ENCODE measurements at places on chromosomes 1 and 21. TPM values are rescaled to one million over a fixed set of nuclear protein-coding genes. Genes with fewer than 3 reads are reported as not detected.

DNA sequence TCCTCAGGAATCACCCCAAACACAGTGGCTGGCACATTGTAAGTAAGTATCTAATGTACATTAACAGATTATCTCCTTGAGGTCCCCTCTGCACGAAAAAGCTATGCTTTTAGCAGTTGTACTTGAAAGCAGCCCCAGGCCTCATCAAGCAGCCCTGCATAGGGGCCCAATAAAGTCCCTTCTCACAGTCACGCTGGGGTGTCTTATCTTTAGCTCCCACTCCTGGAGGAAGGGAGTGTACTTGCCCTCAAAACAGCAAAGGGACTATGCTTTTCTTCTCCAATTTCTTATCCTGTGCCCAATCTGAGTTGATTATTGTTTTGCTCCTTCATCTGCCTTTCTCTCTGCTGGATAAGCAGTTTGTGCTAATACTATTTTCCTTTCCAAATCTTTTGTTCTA, 168.8 kb upstream of the PLXNA2 start:
- no peak for DNase-seq

Gene SLC19A2
- total RNA-seq: 36.7 TPM

DNA sequence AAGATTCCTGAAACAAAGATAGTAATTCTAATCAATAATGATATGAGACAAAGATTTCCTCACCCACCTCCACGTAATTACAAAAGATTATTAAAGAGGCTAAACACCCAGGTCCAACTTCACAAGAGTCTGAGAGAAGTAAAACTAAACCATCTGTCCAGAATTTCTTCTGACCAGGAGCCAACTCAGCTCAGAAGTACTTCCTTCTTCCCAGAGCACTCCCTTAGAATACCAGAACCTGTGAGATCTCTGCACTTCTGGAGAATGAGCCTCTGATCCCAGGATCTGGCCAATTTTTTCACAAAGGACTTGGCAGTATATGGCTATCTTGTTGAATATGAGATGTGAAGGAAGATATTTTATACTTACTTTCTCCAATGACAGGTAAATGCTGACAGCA, 120.6 kb upstream of the PALMD start:
- DNase-seq: no peak

Gene TEDDM1
- total RNA-seq: not detected

Gene S100A12
- not detected for total RNA-seq

Gene TCHH
- not detected for total RNA-seq

- DNase-seq: no peak
These were observed 2.0 kb upstream of the LIN28A start for GRCh38 chr1:26408604-26409003.

GRCh38 chr1:203153989-203154821, 21.4 kb downstream of the MYBPH start:
- DNase-seq: no peak

- no peak for DNase-seq
These were observed 109.8 kb downstream of the PATJ start for GRCh38 chr1:61851849-61852669.

GRCh38 chr1:110684491-110684890, 9.8 kb upstream of the KCNA3 start:
- no peak for DNase-seq

DNA sequence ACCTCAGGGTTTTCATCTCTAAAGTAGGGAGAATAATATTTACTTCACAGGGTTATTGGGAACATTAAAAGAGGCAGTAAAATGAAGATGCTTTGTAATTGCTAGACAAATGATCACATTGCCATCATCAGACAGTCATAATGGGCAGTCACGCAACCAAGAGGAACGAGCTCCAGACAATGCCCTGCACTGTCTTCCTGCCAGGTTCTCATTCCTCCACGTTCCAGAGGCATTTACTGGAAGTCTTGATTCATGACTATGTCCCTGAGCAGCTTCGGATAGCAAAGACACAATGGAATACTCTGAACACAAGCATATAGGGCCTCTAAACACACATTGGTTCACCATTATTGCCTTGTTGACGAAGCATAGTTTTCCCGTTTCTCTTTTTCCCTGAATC, 389.7 kb downstream of the NTNG1 start:
- DNase-seq: no peak

DNA sequence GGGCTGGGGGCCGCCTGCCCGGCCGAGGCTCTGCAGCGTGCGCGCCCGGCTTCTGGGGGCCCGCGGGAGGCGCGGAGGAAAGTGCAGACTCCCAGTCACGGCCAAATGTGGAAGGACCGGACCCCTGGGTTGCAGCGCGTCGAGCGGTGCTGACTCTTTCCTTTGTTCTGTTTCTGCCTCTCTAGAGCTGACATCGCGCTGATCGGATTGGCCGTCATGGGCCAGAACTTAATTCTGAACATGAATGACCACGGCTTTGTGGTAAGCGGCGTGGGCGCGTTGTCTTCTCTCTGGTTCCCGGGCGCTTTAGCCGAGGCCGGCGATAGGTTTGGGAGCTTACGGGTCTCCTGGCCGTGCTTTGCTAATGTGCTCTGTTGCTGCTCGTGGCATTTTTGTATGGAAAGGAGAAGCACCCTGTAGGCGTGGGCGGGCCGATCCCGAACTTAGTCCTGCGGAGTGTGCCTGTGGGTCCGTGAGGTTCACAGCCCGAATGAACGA, 629 bp downstream of the PGD start:
- no peak for DNase-seq

DNA sequence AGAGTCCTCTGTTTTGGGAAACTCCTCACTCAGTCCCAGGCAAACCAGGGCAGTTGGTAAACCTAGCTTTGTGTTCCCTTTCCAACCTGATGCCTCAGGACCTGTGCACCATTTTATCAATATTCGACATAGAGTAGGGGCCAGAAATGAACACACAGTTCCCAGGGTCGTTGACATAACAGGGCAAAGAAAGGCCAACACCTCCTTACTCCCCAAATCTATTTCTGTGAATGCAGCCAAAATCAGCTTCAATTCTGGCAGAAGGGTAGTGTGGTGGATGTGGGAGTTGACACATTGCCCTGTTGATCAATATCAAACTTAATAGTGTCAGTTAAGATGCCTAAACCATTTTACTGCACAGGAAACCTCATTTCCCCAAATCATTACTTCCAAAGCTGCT, 104.6 kb upstream of the SPATA6 start:
- no peak for DNase-seq

DNA sequence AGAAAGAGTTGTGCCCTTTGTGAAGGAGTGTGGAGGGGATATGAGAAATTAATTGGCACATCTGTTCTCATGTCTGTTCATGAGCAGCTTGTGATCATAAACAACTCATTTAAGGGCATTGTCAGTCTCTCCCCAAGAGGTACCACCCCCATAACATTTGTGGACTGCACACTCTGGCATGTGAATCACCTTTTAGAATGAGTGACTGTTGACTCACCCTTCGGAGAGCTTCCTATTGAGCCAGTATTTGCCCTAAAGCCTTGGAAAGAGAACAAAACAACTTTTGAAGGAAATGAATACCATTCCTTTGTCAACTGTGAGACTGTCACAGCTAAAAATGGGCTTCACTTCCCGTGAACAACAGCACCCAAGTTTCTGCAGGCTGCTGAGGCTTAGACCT, 27.5 kb upstream of the MYSM1 start:
- DNase-seq: no peak

Gene MR1
- 19.2 TPM for total RNA-seq

DNA sequence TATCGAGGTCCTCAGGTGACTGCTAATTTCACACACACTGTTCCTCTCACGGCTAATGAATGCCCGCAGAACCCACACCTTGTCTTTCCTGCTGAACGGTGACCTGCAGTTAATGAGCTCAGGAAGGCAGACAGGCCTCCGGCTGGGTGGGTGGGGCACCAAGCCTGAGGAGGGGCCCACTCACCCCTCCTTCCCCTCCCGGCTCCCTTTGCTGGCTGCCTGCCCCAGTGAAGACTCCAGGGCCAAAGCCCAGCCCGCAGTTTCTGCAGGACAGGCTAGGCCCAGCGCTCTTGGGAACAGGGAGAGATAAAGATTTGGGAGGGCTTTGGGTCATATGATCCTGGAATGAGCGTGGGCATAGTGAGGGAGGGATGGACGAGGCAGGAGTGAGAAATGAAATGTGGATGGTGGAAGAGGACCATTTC, 26.4 kb downstream of the FOXO6 start:
- no peak for DNase-seq

Gene HSF2BP
- total RNA-seq: 0.75 TPM

Gene DMRTB1
- not detected for total RNA-seq

DNA sequence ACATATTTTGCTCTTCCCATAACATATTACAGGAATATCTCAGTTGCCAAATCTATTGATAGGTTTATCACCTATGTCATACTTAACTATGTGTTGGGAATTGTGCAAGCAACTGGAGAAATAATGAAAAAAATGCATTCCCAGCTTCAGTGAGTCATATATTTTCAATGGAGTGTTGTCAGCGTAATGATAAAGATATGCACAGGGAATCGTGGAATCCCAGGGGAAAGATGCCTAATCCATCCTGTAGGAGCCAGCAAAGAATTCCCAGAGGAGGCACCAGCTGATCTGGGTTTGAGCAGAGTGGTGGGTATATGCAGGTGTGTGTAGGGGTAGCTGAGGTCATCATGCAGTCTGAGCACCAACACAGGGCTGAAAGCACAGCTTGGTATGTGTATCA, 213.3 kb upstream of the DAB1 start:
- DNase-seq: no peak

All from ascending aorta (tissue), 2 donors.